ENCODE measurements at places on chromosomes 16 and 17.

- DNase-seq = no peak
Measured at GRCh38 chr17:63635787-63636186, 13.6 kb downstream of the MAP3K3 start.

- no peak for DNase-seq
Measured at GRCh38 chr17:47208744-47209488, at the start of gene MYL4. Gene MYL4 (plus strand): TSS chr17:47209348. CDS start chr17:47209423, 75 bp downstream.

- DNase-seq = no peak
Measured at GRCh38 chr16:84526794-84527531, 22.5 kb upstream of the MEAK7 start.

GRCh38 chr17:68516732-68517131 lies 4.5 kb downstream of the PRKAR1A start:
- DNase-seq = no peak

DNA sequence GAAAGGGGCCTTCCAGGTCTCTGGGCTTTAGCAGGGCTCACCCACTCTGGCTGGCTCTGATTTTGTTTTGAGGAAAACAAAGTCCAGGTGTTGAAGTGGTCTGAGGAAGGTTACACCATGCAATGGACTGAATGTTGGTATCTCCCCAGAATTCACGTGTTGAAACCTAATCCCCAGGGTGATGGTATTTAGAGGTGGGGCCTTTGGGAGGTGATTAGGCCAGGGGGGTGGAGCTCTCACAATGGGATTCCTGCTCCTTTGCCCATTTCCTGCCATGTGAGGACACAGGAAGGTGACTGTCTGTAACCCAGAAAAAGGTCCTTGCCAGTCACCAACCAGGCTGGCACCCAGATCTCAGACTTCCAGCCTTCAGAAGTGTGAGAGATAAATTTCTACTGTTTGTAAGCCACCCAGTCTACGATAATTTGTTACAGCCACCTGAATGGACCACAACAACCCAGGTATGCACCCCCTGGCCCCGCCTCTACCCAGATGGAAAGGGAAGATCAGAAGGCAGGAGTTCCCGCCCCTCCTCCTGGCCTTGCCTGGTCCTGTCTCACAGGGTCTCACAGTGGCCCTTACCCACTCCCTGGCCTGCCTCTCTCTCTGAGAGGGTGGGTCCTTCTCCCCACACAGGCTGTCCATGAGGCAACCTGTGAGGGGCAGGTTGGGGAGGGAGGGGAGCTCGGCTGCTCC lies 32.0 kb downstream of the LRRC75A start:
- no peak for DNase-seq

DNA sequence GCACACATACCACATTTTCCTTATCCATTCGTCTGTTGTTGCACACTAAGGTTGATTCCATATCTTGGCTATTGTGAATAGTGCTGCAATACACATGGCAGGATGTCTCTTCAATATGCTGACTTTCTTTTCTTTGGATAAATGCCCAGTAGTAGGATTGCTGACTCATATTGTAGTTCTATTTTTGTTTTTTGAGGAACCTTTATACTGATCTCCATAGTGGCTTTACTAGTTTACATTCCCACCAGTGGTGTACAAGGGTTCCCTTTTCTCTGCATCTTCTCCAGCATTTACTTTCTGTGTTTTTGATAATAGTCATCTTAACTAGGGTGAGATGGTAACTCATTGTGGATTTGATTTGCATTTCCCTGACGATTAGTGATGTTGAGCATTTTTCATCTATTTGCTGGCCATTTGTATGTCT lies 118.1 kb downstream of the STXBP4 start:
- no peak for DNase-seq

GRCh38 chr16:83244057-83244456 lies 563.7 kb upstream of the HSBP1 start:
- DNase-seq = no peak

- DNase-seq = peak; percentile 75
Measured at GRCh38 chr16:30185683-30186421, 2.5 kb downstream of the CORO1A start.

DNA sequence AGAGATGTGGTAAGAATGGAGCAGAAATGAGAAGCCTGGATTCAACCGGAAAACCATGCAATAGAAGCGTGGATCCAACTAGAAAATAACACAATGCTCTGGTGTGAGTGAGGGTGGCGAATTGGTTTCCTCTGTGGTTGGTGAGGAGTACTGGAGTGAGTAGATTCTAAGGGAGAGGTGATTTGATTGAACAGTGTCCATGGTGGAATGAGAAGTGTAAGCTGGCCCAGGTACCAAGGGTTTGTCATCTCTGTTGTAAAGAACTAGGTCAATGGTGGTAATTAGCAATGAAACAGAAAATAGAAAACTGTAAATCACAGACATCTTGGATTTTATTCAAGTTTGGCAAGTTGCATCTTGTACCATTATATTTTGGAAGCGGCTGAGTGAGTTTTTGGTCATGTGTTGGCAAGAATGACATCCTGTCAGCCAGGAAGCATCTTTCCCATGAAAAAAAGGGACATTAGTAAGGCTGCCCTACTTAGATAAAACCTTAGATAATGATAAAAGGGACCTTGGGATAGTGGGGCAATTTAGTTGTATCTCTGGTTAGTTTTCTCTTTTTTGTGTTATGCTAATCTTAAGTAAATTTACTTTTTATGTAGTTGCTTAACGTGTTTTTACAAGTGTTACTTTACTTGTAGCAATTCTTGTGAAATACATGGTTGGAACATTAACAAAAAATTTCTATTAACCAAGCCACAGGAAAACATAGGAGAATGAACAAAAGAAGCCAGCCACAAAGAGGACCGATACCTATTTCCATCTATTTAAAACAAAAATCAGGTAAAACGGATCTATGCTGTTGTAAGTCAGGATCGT lies 20.9 kb downstream of the HSD17B2 start:
- no peak for DNase-seq

- no peak for DNase-seq
Measured at GRCh38 chr17:82548681-82549303, 29.3 kb downstream of the FOXK2 start.

DNA sequence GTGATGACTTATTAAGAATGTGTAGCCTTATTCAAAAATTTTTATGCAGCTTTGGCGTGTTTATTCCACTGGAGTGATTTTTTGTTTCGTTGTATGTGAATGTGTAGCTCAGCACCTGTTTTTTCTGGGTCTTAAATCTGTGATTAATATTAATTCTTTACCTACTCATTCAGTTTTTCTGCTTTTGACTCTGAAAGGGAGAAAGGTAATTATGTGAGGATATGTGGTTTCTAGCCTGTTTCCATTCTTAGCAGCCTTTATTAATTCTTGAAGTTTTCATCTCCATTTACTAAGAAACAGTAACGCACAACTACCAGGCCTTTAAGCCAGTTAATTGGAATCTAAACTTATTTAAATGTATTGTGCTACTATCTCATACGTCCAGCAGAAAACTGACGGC lies 7.0 kb downstream of the HEATR3 start:
- DNase-seq = no peak

DNA sequence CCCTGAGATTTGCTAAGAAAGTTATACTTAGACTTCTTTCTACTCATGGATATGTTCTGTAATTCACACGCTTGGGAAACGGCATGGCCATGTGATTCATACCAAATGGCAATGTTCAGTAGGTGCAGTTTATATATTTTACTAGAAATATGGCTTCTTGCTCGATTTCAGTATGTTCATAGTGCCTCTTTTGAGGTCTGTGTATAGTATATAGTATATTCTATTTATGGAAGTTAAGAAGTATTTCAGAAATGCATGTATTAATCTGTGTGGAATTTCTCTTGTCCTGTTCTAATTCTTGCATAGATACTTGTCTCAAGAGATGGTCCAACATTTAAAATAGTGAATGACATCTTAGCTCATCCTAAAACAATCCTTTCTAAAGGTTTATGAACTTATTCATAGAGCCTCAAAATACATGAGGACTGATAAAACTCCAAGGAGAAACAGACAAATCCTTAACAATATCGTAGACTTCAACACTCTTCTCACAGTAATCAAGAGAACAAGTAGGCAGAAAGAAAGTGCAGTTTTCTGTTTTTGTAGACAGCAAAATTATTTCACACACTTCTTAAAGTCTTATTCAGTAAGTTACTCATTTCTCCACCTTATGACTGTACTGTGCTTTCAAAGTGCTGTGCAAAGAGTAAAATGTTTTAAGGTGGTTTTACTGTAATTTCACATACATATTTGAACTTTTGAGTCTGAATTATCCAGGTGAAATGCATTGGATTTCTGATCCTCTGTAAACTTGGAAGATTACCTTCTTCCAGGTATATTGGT lies 11.1 kb downstream of the BPTF start:
- no peak for DNase-seq

- no peak for DNase-seq
Measured at GRCh38 chr16:86818671-86819532, 240.6 kb downstream of the FOXL1 start.

DNA sequence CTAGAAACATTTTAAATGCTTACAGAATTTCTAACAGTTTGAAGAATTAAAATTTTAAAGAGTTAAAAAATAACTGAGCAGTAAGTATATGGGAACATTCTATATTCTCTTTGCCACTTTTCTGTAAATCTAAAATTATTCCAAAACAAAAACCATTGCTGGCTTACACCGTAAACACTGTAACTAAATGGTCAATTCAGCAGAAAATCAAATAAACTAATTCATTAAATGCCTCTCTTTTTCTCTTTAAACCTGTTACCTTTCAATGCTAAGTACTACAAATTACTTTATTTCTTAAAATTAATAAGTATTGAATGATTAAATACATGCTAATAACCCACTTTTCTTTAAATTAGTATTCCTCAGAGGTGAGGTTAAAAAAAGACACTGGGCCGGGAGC lies 14.0 kb downstream of the TERB1 start:
- no peak for DNase-seq

GRCh38 chr17:6064868-6065267 lies 5.3 kb upstream of the WSCD1 start:
- DNase-seq = no peak

- DNase-seq = no peak
Measured at GRCh38 chr16:69620573-69620972, 54.8 kb downstream of the NFAT5 start.

DNA sequence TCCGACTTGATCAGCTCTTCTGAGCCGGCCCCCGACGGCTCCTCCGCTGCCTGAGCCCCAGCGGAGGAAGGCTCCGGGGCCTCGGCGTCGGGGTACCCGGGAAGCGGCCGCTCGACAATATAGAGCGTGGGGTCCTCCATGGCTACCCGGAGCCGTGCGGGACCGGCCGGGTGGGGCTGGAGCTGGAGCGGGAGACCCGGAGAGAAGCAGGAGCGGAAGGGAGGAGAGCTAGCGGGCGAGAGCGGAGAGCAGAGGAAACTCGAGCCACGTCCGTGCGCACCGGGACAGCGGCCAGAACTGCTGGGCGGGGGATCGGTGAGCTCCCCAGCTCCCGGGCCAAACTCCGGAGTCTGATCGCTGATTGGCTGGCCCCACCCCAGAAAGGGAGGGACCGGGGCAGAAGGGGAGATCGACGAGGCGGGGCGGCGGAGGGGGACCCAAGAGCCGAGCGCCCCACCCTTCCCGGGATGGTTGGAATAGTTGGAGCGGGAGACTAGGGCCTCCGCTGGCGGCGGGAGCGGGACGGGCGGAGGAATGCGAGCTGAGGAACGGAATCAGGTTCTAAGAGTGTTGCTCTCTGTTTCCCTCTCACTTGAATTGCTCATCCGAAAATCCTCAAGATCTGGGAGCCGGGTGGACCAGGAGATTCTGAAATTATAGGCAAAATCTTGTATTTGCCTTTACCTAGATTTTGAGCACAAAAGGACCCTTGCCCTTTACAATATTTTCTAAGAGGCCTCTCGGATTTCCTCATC lies at the start of gene CAVIN1:
Gene CAVIN1 (minus strand): TSS at position 299 of the 755 bp plus-strand sequence. CDS start 159 bp downstream, at position 140.
- no peak for DNase-seq

DNA sequence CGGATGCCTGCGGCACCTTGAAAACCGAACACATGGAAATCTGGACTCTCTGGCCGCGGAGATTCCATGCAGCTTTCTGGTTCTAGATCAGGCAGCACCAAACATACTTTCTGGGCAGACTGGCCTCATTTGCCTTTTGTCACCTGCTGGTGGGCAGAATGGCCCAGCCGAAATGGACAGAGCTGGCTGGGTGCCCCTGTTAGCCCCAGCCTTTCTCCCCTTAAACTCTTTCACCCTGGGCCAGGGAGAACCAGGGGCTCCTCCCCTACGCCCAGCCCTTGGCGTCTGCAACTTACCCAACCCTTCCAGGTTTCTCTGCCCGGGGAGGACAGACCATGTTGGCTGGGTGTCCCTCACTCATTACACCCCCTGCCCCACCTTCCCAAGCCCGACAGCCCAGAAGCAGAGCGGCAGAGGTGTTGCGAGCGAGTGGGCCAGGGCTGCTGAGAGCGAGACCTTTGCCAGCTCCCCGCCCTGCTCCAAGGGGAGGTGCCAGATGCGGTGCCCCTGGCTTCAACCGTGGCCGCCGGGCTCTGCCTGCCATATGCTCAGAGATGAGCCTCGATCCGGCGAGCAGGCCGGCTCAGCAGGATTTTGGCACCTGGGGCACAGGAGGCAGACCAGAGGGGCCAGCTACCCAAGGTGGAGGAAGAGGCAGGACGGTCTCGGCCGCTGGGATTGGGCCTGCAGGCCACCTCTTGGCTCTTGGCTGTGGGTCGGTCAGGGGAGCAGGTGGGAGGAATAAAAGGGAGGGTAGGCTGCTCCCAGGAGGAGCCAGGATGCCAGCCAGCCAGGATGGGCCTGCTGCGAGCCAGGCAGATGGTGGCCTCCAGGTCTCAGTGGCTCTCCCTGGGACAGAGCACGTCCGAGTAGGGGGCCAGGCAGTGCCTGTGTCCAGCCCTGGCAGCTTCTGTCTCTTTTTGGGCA lies 191.3 kb downstream of the NTN1 start:
- no peak for DNase-seq

- DNase-seq = no peak
Measured at GRCh38 chr16:57392694-57393093, 11.9 kb upstream of the CCL17 start.

DNA sequence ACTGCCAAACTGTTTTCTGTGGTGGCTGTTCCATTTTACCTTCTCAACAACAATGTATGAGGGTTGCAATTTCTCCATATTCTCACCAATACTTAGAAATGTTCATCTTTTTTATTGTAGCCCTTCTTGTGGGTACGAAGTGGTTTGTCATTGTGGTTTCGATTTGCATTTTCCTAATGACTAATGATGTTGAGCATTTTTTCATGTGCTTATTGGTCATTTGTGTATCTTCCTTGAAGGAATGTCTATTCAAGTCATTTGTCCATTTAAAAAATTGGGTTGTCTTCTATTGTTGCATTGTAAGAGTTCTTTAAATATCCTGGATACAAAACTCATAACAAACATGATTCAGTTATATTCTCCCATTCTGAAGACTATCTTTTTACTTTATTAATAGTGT lies 47.5 kb upstream of the CCL2 start:
- DNase-seq = no peak

All from stimulated activated CD4-positive, alpha-beta T cell treated with anti-CD3 and anti-CD28 coated beads, Interleukin-1b, Interleukin-23, amount 100 ng/mL, for 24 hours (primary cell).